Activated CD4-positive, alpha-beta T cell treated with anti-CD3 and anti-CD28 coated beads, Interleukin-2, amount 10 ng/mL, durations not matched to agents 24 days and 14 days (primary cell): ENCODE measurements at places on chromosomes 16 and 17. TPM values are rescaled to one million over a fixed set of nuclear protein-coding genes. Genes with fewer than 3 reads are reported as not detected.

Gene KAT8
- total RNA-seq = 56.9 and 63.3 TPM in 2 replicates

GRCh38 chr17:57663326-57664070 is 81.6 kb downstream of the CCDC182 start:
- DNase-seq = no peak
- no peaks in the 10 kb centered on the region for H3K4me1 ChIP-seq
- H3K36me3 ChIP-seq = peaks cover 3% of the 10 kb centered on the region
- H3K4me3 ChIP-seq = no peak overlapping the region

Gene NAGS
- 0.59 and 0.91 TPM in 2 replicates for total RNA-seq

DNA sequence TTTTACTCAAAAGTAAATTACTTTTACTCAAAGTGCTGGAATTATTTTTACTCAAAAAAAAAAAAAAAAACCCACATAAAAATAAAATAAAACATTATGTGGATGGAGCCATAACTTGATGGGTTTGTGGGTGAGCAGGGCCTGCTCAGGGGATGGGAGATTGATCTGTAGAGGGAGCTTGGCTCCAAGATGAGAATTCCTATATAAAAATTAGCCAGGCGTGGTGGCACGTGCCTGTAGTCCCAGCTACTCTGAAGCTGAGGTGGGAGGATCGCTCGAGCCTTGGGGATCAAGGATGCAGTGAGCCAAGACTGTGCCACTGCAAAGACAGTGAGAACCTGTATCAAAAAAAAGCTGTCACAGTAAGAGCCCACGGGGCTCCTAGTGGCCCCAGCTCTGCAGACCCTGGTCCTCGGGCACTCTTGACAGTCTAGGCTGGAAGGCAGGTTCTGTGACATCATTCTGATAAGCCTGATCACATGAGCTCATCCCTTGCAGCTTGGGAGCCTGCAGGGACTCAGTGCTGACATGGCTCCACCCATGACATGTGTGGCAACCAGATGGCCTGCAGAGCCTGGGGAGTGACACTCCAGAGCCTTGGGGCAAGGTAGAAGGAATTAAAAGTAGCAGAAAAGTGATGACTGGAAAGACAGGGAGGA is 42.5 kb downstream of the ST3GAL2 start:
- no peaks in the 10 kb centered on the region for H3K27me3 ChIP-seq
- DNase-seq = no peak
- H3K4me3 ChIP-seq = no peak overlapping the region
- H3K27ac ChIP-seq = no peak overlapping the region
